ENCODE measurements at places on chromosomes 11 and 22. TPM values are rescaled to one million over a fixed set of nuclear protein-coding genes. Genes with fewer than 3 reads are reported as not detected.

DNA sequence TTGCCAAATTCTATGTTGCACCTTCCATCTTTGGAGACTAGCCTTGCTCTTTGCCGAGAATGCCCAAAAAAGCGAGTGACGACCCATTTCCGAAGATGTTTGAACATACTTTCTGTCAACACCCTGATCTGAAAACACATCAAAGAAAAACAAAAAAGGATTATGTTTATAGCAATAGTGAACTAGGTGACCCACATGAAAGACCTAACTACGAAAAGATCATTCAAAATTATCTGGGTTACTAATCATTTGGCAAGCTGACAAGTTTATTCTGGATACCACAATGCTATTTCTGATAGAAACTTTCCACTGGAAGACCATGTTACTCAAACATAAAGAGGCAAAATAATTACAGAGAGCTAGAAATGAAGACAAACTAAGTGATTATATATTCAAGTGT is 27.0 kb downstream of the KCNJ1 start:
- H3K27ac ChIP-seq: peak overlapping the region; percentile 52
- peaks cover 69% of the 10 kb centered on the region for H3K4me1 ChIP-seq
- DNase-seq: no peak
- H3K27me3 ChIP-seq: no peaks in the 10 kb centered on the region
- H3K36me3 ChIP-seq: no peaks in the 10 kb centered on the region

DNA sequence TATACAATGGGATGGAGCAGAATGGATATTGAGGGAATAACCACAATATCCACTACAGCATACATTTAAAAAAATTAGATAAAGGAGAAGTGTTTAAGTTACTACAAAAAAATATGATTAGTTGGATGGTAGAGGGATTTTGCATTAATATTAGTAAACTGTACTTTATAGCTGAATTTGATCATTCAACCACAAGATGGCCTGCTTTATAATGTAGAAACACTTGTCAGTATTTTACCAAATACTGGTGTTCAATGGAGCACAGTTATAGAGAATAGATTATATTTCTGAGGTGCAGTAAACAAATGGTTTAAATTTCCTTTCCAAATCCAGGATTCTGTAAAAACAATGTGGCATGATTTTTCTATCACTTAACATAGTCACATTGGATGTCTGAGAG is 818.8 kb upstream of the CHORDC1 start:
- no peak overlapping the region for H3K4me3 ChIP-seq
- no peak for DNase-seq
- no peaks in the 10 kb centered on the region for H3K27me3 ChIP-seq

- peak overlapping the region; percentile 59 for H3K4me3 ChIP-seq
- H3K27me3 ChIP-seq: no peaks in the 10 kb centered on the region
- DNase-seq: peak; percentile 45
- peaks cover 98% of the 10 kb centered on the region for H3K4me1 ChIP-seq
- H3K27ac ChIP-seq: peak overlapping the region; percentile 99
- peaks cover 96% of the 10 kb centered on the region for H3K36me3 ChIP-seq
These were observed 121.8 kb downstream of the ETS1 start for GRCh38 chr11:128465531-128465930.

PRRG4 gene
- total RNA-seq: 0.23 TPM

DNA sequence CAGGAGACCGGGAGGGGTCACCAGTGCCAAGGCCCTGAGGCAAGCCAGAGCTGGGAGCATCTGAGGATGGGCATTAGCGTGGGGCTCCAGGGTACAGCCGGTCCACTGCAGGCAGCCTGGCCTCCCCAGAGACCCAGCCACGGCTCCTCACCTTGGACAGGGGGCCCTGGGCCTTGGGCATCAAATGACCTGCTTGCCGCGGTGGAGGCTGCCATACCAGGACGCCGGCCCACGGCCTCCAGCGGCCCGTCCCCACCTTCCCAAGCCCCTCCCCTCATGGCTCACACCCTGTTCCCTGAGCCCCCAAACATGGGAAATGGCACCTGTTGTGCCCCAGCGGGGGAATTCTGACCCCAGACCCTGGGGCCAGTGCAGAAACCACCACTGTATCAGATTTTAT is 12.7 kb upstream of the RTN4R start:
- no peaks in the 10 kb centered on the region for H3K4me1 ChIP-seq
- H3K36me3 ChIP-seq: no peaks in the 10 kb centered on the region
- no peak overlapping the region for H3K27ac ChIP-seq
- no peak for DNase-seq
- H3K27me3 ChIP-seq: no peaks in the 10 kb centered on the region
- H3K4me3 ChIP-seq: no peak overlapping the region

- no peak overlapping the region for H3K27ac ChIP-seq
- DNase-seq: no peak
- peaks cover 33% of the 10 kb centered on the region for H3K27me3 ChIP-seq
- peaks cover 11% of the 10 kb centered on the region for H3K4me1 ChIP-seq
These were observed 8.2 kb downstream of the PDE2A start for GRCh38 chr11:72665911-72666472.

GRCh38 chr22:17864398-17865182 is 90.3 kb upstream of the BID start:
- H3K36me3 ChIP-seq: peaks cover 3% of the 10 kb centered on the region
- no peaks in the 10 kb centered on the region for H3K27me3 ChIP-seq
- no peak overlapping the region for H3K27ac ChIP-seq
- no peak for DNase-seq

GRCh38 chr22:35894937-35895708 is 133.5 kb downstream of the RBFOX2 start:
- no peak for DNase-seq
- H3K4me3 ChIP-seq: no peak overlapping the region
- H3K4me1 ChIP-seq: peaks cover 5% of the 10 kb centered on the region
- no peaks in the 10 kb centered on the region for H3K36me3 ChIP-seq

DNA sequence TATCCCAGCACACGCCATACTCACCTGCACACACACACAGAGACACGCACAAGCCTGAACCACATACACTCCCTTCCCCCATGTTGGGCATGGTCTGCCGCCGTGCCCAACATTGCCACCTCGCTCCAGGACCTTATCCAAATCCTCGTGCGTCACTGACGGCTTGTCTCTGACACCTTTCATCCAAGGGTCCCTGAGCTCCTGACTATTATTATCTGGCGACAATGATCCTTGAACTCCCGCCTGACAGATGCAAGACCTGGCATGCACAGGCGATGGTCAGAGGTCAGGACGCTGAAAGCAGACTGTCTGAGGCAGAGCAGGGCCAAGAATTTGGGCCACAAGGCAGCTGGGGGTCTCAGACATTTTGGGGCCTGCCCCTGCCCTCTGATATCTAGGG is 4.2 kb downstream of the MB start:
- H3K27ac ChIP-seq: no peak overlapping the region
- H3K36me3 ChIP-seq: no peaks in the 10 kb centered on the region
- no peak for DNase-seq
- no peak overlapping the region for H3K4me3 ChIP-seq
- H3K27me3 ChIP-seq: peaks cover 15% of the 10 kb centered on the region
- peaks cover 23% of the 10 kb centered on the region for H3K4me1 ChIP-seq

DNA sequence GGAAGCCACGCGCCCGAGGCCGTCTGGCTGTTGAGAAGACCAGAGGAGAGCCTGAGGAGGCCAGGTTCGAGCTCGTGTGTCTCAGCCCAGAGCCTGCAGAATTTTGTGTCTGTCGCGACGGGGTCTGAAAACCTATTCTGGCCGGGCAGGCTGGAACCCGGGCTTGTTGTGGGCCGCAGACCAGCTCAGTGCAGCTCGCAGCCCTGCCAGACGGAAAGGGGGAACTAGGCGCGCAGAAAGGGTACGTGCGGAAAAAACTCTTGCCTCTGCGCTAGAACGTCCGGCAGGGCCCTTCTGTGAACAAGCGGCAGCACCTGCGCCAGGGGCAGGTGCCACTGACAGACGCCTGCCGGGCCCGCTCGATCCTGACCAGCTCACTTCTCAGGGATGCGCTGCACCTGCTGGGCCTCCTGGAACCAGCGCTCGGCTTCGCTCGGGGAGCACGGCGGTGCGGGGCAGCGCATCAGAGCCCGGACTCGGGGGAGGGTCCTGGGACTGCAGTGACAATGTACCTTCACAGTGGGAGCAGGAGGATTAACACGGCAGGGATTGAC is 409.3 kb downstream of the BRD1 start:
- DNase-seq: no peak
- no peaks in the 10 kb centered on the region for H3K4me1 ChIP-seq
- peaks cover 5% of the 10 kb centered on the region for H3K27me3 ChIP-seq
- no peak overlapping the region for H3K4me3 ChIP-seq
- H3K27ac ChIP-seq: no peak overlapping the region

SYT8 gene
- not detected for total RNA-seq
